Activated gamma-delta T cell treated with Interleukin-2 at 50 U/mL for 16 hours (primary cell): ENCODE measurements at places on chromosomes 2 and 18.

- DNase-seq = no peak
Measured at GRCh38 chr2:190589008-190589407, 54.5 kb upstream of the NEMP2 start.

- DNase-seq = no peak
Measured at GRCh38 chr2:68737711-68738110, 3.1 kb downstream of the ARHGAP25 start.

DNA sequence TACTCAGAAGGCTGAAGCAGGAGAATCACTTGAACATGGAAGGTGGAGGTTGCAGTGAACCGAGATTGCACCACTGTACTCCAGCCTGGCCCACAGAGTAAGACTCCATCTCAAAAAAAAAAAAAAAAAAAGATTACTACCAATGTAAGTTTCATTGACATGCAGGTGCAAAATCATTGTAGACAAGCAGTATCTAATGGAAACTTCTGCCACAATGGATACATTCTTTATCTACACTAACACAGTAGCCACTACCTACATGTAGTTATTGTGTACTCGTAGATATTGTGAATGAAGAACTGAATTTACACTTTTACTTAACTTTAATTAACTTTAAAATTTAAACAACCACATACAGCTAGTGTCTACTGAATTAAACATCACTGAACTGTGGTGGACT is 10.6 kb downstream of the PPP3R1 start:
- DNase-seq = no peak

- no peak for DNase-seq
Measured at GRCh38 chr18:74375999-74376398, 60.4 kb downstream of the C18orf63 start.

- no peak for DNase-seq
Measured at GRCh38 chr2:137659616-137660015, 304.7 kb upstream of the HNMT start.

DNA sequence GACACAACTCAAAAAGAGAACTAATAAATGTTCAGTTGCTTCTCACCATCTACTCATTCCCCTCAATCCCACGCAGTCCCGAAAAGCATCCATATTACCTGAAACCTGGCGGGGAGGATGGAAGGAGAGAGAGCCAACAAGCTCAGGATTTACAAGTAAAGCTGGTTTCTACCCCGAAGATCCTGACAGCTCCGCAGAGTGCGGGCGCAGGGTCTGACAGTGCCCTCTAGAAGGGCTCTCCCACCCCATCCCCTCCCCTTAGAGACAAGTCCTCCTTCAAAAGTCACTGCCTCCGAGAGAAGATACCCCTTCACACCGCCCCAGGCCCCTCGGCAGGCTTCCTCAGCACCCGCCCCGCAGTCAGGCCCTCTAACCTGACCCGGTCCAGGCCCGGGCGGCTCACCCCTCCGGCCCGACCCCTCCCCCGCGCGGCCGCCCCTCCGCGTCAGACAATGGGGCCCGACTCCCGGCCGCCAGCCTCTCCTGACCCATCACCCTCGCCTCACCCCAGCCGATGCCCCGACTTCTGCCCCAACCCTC is 550 bp downstream of the RAB1A start:
- peak; percentile 35 for DNase-seq

DNA sequence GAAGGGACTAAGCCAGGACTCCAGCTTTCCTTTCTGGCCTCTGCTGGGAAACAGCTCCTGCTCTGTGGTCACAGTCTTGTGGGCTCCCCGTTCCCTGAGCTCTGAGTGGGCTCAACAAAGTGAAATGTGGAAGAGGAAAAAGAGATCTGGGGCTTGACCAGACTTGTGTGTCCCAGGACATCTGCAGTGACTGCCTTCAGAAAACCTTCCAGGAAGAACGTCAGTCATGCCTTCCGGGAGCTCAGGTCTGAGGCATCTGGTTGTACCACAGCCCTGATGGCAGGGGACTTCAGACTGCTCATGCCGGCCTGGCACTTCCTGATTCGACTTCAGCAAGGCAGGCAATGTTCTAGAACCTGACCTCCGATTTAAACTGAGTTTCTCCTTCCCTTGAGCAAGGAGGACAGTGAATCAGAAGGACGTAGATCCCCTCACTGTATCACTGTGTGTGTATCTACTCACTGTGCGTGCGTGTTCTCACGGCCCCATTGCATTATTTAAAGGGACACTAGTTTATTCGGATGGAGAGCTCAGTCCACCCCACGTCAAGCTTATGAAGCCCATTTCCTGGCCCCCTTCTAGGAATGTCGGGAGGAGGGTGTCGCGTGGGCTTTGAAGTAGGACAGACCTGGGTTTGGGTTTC is 548 bp upstream of the FBLN7 start:
- DNase-seq = no peak

- DNase-seq = no peak
Measured at GRCh38 chr2:95158441-95158840, 1.2 kb downstream of the ZNF514 start.

DNA sequence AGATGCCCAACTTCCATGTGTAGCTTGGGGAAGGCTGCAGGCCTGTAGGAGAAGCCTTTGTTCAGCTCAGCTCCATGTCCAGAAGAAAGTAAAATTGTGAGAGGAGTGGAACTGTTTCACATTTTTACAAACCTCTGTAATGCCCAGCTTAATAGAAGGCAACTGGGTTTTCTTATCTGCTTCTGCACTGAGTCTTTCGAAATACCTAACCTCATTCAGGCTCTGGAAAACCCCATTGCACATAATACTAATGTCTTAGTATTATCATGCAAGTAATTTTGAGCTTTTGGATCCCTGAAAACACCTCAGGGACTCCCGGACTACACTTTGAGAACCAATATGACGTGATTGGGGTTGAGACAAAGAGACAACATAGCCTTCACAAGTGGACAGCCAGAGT is 5.8 kb downstream of the SMIM21 start:
- no peak for DNase-seq

DNA sequence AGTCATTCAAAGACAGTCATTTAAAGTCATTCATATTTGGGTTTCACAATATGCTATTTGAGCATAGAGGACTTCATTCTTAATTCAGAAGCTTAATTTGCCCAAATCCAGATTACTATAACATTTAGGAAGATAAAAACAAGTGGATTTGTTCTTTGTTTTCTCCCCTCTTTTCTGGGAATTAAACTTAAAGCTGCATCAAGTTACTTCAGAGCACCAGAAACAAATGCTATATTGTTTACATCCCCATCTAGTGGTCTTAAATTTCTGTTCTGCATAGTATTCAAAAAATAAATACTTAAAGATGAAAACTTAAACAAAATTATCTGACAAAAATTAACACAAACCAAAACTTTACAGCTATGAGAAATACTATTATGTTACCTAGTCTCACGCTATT is 34.7 kb upstream of the MARCHF7 start:
- DNase-seq = no peak

- DNase-seq = no peak
Measured at GRCh38 chr2:16243411-16243996, 303.2 kb downstream of the MYCN start.

DNA sequence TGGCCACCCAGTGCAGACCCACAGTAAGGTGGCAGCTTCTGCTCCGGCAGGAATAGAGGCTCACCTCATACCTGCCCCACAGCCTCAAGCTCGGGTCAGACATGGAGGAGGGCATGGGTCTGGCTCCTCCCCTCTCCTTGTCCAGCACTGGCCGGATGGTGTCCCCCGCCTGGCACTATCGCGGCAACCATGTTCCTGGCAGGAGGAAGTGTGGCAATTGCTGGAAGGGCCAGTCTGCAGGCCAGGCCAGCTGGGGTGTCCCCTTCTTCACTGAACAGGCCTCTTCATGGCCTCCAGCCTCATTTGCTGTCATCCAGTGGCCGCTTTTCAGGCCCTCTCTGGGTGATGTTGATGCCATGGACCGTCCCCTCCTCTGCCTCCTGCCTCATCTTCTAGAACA is 41.4 kb upstream of the SMAD7 start:
- DNase-seq = no peak

GRCh38 chr2:71072492-71072891 is 4.0 kb downstream of the NAGK start:
- DNase-seq = no peak

GRCh38 chr2:85132834-85133637 is at the start of gene TCF7L1:
TSS of gene TCF7L1 (plus strand) at chr2:85133392. CDS start at chr2:85133685, 293 bp downstream.
- peak; percentile 8 for DNase-seq

DNA sequence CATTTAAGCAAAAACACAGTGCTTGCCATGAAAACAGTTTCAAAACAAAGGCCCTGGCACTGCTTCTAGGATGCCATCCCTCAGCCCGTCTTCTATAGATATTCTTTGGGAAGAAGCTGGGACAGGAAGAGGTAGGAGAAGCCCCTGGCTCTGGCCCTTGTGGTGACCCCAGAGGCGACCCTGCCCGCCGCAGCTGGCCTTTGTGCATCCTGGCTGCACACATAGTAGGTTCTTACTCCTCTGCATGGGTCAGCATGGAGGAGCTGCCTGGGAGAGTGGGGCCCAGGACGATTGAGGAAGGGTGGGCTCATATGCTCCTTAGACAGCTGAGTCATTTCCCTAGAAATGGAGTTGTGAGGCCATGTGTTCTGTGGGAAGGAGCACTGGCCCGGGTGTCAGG is 44.4 kb upstream of the OTOF start:
- DNase-seq = no peak

GRCh38 chr2:184114439-184114838 is 483.9 kb upstream of the ZNF804A start:
- DNase-seq = no peak

DNA sequence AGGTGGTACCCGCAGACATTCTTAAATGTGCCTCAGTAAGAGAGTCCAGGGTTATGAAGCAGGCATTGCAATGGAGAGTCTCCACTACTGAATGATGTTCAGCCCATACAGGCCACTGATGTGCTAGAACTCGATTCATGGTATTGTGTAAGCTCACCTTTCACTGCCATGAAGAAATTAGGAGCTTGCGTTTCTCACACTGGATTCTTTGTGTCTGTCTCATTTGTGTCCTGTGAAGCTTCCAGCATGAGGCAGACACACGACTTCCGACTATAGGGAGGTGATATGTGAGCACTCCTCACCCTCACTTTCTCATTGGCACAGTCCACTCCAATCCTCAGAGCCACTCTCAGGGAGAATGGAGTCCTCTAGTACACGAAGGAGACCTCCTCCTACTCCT is 677.4 kb upstream of the RAB6C start:
- DNase-seq = no peak

GRCh38 chr2:1731963-1732768 is 12.1 kb downstream of the PXDN start:
- no peak for DNase-seq

DNA sequence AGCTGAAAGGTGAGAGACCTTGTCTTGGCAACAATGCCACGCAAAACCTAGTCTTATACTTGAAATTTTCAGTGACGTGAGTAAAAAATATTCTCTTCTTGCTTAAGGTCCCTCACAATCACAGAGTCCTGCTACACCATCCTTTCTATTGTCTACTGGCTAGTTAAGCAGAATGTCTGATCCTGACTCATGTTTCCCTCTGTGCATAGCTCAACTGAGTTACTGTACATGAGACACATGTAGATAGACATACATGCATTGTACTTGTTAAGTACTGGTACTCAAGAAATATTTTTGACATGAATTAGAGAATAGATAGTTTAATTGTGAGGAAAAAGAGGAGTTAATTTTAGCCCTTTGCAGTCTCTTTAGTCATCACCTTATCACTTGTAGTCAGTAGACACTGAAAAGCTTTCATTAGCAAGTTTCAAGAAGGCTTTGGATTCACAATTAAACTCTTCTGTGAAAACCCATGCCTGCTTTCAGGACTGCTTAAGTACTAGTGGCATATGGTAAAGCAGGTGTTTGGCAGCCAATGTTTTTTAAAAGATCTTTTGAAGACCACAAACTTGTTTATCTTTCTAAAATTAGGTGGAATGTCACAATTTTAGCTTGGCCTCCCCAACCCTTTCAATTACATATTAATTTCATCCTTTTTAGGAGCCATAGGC is 158.7 kb upstream of the CCDC150 start:
- DNase-seq = no peak

DNA sequence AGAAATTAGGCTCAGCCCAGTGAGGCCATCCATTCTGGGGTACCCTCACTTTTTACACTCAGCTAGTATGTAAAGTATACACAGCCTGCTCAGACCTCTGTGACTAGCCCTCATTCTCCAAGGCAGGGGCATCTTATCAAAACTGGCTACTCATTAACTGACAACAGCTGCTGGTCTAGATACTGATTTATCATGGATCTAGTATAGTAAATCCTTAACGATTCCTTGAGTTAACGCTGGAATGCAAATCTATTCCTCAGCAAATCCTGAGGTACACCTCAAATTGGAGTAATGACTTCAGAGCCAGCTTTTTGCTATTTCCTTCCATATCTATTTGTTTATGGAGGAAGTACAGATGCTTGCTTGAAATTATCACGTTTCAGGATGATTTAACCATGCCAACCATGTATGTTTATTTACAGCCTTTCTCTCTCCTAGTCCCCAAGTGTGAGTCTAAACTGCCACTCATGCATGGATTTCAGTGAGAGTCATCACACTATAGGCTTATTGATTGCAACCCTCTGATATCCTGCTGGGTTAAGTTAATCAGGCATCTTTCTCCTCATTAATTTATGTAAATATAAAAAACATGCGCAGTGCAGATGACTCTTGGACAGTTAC is 70.2 kb upstream of the DOK6 start:
- DNase-seq = no peak

- no peak for DNase-seq
Measured at GRCh38 chr18:21391074-21391673, 149.1 kb downstream of the GREB1L start.

DNA sequence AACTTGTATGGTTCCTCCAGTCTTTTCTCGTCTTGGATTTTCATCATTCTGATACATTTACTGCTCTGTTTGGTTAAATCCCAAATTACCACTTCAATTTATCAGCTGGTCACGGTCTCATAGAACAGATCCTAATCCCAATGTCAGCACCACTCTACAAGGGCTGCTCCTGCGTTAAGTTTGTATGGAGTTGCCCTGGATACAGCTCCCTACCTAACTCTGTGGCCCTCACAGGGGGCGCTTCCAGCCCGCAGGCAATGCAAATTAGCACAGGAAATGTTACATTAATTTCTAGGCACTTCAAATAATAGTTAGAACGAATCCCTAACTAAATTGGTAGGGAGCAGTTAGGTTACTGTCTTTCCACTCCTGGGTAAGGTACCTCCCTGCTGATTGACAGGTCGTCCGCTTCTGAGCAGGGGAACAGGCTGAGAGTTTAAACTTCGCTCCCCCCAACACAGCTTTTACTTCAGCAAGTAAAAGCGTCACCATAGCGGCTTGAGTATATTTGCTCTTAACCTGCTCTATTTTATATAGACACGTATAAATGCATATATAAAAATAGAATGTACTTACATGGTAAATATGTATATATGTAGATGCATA is 238.5 kb upstream of the FANCL start:
- DNase-seq = no peak

DNA sequence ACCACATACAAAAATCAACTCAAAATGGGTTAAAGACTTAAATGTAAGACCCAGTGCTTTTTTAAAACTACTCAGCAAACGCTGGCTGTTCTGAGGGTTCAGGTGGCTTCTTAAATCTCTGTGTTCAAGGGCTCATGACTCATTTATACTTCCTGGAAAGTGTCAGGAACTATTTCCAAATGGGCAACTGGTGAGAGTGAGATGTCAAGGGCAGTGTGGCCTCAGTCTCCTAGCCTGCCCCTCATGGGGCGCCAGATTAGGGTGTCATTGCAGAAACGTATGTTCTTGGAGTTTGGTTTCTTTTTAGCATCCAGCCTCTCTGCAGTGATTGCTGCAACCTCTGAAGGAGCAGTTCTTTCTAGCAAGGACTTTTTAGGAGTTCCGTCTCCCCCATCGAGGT is 485.4 kb downstream of the TNS1 start:
- DNase-seq = no peak
